Astrocyte of the cerebellum (primary cell): ENCODE measurements at places on chromosomes 1 and 21.
A peak's percentile ranks its signal among the peaks of the same experiment; 100 is the strongest.

GRCh38 chr1:225114354-225114990 is 185.0 kb downstream of the DNAH14 start:
- DNase-seq, result no peak

- DNase-seq, result no peak
Observed at GRCh38 chr1:16047791-16048475, 4.4 kb downstream of the CLCNKB start.

- peak; percentile 59 for DNase-seq
Observed at GRCh38 chr1:85366391-85367170, 90.1 kb upstream of the BCL10 start.

GRCh38 chr1:244207935-244208244 is 156.8 kb downstream of the ZBTB18 start:
- no peak for DNase-seq

DNA sequence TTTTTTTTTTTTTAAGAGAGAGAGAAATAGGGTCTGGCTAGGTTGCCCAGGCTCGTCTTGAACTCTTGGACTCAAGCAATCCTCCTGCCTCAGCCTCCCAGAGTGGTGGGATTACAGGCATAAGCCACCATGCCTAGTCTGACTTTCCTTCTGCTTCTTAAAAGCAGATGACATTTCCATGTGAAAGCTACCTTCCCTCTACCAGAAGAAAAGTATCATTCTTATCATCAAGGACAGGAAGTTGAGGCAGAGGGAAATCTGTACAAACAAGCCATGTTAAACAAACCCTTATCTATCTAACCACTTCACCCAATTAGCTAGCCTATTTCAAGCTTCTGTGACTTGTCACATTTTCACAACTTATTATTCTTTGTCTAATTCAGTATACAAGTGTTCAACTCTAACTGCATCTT is 54.8 kb downstream of the SAMSN1 start:
- DNase-seq, result no peak

GRCh38 chr1:167246971-167247370 is 26.3 kb downstream of the POU2F1 start:
- no peak for DNase-seq

- DNase-seq, result no peak
Observed at GRCh38 chr1:172556461-172556860, 23.5 kb downstream of the SUCO start.

- no peak for DNase-seq
Observed at GRCh38 chr1:112712701-112713128, 2.4 kb downstream of the PPM1J start.

DNA sequence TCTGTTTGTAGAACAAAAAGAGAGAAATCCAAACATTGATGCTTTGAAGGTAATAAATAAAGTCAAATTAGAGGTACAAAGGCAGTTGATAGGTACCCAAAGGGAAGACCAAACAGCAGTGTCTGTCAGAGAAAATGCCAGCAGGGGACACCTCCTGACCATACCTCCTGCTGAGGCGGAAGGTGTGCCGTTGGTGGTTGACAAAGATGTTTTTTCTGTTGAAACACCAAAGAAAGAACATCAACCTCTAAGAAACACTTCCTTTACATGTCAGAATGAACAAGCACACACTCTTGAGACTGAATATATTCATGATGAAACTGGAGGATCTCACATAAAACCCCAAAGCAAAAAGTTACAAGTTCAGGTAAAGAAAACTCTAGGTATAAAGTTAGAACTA is 128.3 kb downstream of the MACF1 start:
- DNase-seq, result no peak

GRCh38 chr1:144551543-144552424 is 40.9 kb upstream of the PPIAL4F start:
- peak; percentile 74 for DNase-seq

DNA sequence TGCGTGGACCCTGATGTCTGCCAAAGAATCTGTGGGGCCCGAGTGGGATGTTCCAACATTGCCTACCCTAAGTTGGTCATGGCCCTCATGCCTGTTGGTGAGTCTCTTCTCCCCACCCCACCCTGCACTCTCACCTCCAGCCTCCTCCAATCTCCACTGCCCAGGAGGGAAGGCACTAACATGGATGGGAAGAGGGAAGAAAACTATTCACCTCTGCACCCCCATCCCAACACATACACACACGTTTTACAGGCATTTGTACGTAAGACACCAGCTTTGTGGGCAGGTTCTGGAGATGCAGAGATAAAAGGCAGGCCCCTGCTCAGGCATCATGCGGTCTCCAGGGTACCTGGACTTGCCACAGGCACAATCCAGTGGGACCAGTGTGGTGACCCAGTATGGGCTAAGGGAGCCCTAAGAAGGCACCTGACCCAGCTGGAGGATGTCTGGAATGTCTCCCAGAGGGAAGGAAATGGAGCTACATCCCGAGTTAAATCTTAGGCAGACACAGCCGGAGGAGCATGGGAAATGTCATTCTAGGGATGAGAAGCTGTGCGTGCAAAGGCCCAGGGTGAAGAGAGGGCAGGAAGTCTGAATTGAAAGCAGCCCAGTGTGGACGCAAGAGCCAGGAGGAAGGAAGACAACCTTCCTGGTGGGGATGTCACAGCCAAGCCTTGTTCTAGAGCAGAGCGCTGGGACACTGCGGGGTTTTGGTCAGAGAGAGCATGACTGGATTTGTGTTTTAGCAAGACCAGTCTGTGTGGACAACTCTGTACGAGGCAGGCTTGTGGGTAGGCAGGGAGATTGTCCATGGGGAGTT is 11.4 kb downstream of the SLC5A9 start:
- no peak for DNase-seq

GRCh38 chr1:204684571-204685235 is 835 bp downstream of the LRRN2 start:
- no peak for DNase-seq

DNA sequence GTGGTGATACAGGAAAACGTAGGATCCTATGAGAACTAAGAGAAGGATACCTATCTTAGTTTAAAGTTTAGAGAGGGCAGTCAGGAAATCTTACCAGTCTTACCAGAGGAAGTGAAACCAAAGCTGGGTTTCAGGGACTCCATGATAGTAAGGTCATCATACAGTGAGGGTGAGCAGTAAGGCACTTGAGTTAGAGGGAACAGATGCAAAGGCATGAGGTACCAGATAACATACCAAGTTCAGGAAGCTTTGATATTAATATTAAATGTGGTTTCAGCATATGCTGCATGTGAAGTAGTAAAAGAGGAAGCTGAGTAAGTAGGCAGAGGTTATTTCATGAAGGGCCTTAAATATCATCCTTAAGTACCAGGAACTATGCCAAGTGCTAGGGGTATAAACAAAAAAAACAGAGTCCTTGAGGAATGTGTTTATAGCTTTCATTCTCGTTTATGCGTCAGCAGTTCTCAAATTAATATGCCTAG is 16.9 kb downstream of the ATG4C start:
- no peak for DNase-seq

DNA sequence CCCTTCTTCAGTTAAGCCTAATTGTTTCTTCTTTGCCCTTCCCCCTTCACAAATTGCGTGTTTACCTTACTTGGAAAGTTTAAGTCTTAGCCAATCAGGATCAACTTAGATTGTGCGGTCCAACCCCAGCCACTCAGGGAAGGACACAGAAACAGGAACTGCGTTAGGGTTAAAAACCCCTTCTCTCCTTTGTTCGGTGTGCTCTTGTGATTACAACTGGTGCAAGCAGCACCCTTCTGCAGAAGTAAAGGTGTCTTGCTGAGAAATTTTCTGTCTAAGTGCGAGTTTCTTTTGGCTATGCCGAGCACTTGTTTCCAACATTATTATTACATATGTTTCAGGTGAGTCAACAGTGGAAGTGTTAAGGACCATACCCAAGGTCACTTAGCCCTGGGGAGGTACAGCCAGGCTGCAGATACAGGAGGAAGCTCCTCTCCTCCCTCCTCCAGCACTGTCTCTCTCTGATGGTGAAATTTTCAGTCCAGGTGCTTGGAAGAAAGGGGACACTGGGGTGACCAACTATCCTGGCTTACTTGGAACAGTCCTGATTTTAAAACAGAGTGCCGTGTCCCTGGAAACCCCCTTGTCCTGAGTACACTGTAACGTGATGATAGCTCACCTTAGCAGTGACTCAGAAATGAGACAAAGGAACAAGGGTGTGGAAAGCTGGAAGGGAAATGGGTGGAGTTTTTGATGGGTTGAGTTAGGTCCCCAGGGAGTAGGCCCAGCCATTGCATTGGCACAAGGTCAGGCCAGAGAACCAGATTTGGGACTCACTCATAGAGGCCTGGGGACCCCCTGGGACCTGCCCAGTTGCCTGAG is 68.7 kb upstream of the KLHDC7A start:
- DNase-seq, result no peak

DNA sequence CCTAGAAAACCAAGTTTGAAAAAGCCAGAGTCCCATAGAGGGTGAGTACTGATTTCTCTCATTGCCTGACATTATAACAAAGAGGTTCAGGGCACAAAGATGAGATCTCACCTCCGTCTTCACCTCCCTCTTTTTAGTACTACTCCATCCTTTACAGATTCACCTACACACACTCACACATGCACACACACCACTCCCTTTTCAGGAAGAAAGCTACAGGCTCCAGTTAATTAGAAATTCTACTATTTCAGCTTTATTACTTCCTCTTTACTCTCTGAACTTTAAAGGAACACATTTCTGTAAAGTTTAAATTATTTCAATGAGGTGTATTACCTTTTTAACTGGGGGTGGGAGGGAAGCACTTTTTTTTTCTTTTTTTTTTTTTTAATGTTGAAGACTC is 59.6 kb upstream of the PRDX6 start:
- no peak for DNase-seq

- no peak for DNase-seq
Observed at GRCh38 chr1:44985747-44986359, 542 bp downstream of the EIF2B3 start.

DNA sequence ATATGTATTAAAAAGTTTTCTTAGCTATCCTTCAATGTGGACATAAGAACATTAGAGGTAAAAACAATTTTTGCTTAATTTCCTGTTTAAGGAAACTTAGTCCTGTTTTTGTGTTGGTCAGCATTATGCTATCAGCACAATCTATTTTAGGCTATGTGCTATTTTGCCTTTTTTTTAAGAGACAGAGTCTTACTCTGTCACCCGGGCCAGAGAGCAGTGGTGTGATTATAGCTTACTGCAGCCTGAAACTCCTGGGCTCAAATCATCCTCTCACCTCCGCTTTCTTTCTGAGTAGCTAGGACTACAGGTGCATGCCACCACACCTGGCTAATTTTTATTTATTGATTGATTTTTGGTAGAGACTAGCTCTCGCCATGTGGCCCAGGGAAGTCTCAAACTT is 199.1 kb upstream of the TMPRSS15 start:
- DNase-seq, result no peak

DNA sequence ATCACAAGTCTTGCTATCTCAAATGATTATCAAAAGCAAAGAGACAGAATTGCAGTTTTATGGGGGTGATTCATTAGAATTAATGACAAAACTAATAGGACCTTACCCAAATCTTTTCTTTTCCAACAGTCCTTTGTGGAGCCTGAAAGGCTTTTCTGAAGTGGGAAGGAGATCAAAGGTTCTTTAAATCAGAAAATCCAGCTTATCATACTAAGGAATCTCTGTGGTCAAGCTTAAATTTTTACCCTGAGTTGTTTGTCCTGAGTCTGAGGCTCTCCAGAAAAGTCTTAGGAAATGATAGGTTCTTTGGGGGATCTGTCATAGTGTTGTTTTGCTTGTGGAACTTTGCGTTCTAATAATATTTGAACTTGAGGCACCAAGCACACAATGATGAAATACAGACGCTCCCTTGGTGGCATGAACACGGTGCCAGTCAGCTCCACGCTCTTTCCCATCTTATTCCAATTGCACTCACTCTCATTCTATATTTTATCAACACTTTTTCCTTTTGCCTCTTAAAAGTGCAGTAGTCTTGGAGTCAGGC is 38.0 kb upstream of the COL24A1 start:
- DNase-seq, result peak; percentile 12

DNA sequence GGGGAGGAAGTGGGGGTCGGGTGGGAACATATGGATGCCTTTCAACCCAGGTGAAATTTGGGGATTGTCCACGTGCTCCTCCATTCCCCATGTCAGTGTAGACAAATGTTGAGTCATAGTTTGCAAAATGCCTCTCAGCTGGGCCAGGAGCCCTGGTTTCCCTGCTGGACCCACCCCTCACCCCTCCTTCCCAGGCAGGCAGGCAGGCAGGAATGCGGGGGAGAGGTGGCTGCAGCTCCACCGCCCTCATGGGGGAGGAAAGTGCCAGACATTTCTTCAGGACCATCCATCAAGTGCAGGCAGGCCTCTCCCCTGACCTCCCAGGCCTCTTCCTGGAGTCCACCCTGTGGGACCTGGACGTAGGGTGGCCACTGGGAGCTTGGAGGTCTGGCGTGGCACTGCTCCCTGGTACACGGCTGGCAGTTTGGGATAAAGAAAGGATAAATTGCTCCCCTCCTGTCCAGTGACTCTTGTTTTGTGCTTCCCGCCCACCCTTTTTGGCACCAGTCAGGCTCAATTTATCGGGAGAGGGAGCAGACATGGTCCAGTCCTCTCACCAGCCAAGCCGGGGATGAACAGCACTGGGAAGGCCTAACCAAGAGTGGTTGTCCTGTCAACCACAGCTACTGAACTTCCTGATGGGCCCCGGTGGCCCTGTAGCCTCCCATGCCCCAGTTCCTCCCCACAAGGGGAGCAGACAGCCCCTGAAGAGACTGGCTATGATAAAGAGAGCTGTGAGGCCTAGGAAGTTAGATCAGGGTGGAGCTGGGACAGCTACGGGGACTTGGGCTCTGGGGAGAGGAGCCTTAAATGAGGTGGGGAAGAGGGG is 18.9 kb downstream of the NPR1 start:
- DNase-seq, result no peak

GRCh38 chr1:13764588-13765332 is 64.8 kb downstream of the PRDM2 start:
- DNase-seq, result peak; percentile 65

DNA sequence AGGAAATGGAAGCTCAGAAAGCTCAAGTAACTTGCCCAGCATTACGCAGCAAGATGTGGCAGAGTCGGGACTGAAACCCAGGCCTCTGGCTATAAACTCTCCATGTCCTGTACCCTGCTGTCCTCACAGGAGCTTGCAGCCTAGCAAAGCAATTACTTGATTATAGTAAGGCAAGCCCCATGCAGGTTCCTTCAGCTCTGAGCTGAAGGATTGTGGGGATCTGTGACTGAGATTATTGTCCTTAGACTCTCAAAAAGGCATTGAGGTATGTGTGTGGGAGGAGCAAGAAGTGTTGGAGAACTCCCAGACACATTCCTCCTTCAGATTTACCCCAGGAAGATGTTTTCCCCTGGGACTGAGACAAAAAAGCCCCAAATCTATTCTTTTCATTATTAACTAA is 124.0 kb upstream of the SPATA6 start:
- DNase-seq, result no peak

- DNase-seq, result no peak
Observed at GRCh38 chr1:6612641-6613360, 730 bp upstream of the PHF13 start.

- no peak for DNase-seq
Observed at GRCh38 chr1:94552071-94552586, 10.6 kb upstream of the F3 start.

- DNase-seq, result no peak
Observed at GRCh38 chr1:212229654-212230053, 55.6 kb upstream of the PPP2R5A start.

GRCh38 chr1:206748348-206749030 is 22.1 kb upstream of the IL19 start:
- DNase-seq, result no peak
